Skeletal muscle tissue (tissue), 5 donors: ENCODE measurements at places on chromosomes 7 and 10. TPM values are rescaled to one million over a fixed set of nuclear protein-coding genes. Genes with fewer than 3 reads are reported as not detected.

TUBB8 gene
- total RNA-seq, result not detected

COL13A1 gene
- 13.0 TPM for total RNA-seq

STAMBPL1 gene
- 15.1 TPM for total RNA-seq

ADCYAP1R1 gene
- total RNA-seq, result 7.8 TPM

WASHC2A gene
- 24.0 TPM for total RNA-seq

ZNF107 gene
- total RNA-seq, result 2.6 TPM

STARD3NL gene
- 28.2 TPM for total RNA-seq

CELF2 gene
- total RNA-seq, result 31.8 TPM

ASIC3 gene
- total RNA-seq, result not detected

PRKAR2B gene
- total RNA-seq, result 11.5 TPM

PDIA4 gene
- total RNA-seq, result 61.1 TPM

ELOVL3 gene
- total RNA-seq, result not detected
